ENCODE measurements at places on chromosomes 1 and 21. TPM values are rescaled to one million over a fixed set of nuclear protein-coding genes. Genes with fewer than 3 reads are reported as not detected.

- DNase-seq = no peak
Measured at GRCh38 chr1:219928791-219929118, 398 bp upstream of the SLC30A10 start.

DNA sequence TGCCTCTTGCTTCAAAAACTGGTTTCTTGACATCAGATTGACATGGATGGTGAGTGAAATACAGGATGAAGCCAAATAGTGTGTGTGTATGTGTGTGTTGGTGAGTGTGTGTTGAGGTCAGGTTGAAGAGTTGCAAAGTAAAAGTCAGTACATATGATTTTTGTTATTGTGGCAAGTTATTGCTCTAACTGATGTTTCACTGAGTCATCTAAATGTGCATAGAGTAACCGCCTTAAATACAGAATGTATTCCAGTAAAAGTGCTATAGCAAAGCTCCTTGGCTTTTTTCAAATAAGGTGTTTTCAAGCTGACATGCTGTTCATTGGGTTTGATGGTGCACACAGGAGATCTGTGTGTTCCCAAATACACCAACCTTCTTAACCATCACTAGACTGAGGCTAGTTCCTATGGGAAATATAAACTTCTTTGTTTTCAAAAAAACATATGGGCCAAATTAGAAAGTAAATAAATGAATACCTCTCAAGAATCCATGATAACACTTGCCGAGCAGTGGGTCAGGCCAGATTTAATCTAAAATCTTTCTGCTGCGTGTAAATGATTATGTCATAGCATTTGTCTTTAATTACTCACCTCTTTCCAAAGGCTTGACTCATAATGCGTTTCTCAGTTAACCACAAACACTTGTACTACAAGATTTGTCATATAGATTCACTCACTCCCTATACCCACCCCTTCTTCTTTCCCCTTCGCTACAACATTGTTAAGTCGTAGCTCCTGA lies 151.1 kb downstream of the LYPLAL1 start:
- DNase-seq = no peak

- DNase-seq = no peak
Measured at GRCh38 chr1:239657291-239657690, 270.9 kb downstream of the CHRM3 start.

DNA sequence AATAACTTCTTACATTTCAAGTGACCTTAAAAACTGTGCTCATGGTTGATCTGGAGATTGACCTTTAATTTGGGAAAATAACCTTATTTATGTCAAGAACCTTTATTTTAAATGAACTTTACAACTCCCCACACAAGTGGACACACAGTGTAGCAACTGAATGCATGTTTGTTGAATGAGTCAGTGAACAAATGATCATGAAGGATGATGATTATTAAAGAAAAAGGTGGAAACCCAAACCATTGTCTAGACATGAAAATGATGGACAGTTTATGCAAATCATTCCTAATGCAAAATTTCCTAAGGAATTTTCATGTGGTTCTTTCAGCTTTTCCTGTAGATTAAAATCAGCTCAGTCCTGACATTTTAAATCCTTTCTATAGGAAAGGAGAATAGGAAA lies 439.8 kb upstream of the RUNX1 start:
- no peak for DNase-seq

TSHB gene
- polyA plus RNA-seq = 0.20 TPM

DNA sequence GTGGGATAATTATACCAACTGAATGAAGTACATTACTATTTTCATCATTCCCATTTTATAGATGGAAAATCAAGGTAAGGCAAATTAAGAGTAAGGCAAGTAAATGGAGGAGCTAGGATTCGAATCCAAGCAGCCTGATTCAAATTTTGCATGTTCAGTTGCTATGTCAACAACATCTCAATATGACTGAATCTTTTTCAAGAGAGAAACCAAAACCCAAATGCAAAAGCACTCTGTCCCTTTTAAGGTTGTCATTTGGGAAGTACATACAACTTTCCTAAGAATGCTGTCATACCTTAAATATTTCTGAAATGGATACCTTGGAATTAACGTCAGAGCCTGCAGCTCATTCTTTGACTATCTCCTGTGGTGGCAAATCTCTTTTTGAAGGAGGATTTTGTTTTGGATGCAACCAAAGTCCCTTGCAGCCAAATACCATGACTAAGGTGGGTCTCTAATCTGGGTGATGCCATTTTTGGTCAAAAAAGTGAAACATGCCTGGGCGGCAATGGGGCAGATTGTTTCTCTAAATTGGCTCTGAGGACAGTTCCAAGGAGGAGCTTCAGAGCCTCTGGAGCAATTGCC lies 25.4 kb downstream of the ADAMTS1 start:
- no peak for DNase-seq

DNA sequence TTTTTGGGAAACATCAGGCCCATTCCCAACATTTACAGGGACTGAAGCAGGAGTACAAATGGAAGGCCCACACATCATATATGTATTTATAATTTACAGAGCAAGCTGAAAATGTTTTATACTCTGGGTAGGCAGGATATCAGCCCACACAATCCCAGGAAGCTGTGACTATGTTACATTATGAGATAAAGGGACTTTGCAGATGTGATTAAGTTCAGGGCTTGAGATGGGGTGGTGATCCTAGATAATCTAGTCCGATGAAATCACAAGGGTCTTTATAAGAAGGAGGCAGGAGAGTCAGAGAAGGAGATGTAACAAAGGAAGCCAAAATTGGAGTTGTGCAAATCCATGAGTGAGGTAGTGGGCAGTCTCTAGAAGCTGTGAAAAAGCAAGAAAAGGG lies 160.5 kb downstream of the PDE4B start:
- no peak for DNase-seq

GBP5 gene
- 0.84 TPM for polyA plus RNA-seq

- no peak for DNase-seq
Measured at GRCh38 chr1:162823231-162823630, 32.7 kb downstream of the HSD17B7 start.

MTARC1 gene
- 28.0 TPM for polyA plus RNA-seq

CFAP74 gene
- 0.52 TPM for polyA plus RNA-seq

S100A16 gene
- polyA plus RNA-seq = 91.9 TPM

DNA sequence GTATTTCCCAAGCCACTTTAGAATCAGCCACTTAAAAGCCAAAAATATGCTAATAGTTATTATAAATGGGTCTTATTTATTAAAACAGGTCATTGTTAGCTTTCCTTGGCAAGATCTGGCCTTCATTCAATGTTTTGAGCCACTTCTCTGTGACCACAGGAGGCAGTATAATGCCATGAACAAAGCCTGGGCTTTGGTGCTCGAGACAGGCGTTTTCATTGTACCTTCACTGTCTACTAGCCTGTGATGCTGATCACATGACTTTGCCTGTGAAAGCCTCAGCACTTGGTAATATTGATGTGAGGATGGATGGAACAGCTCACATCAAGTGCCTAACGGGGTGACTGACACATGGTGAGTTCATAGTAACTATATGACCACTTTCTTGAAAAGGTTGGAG lies 217.0 kb downstream of the RWDD3 start:
- DNase-seq = no peak

AXDND1 gene
- polyA plus RNA-seq = 29.1 TPM

ESRRG gene
- polyA plus RNA-seq = 38.3 TPM

NFASC gene
- polyA plus RNA-seq = 18.6 TPM

TFF3 gene
- polyA plus RNA-seq = 5.4 TPM

DNA sequence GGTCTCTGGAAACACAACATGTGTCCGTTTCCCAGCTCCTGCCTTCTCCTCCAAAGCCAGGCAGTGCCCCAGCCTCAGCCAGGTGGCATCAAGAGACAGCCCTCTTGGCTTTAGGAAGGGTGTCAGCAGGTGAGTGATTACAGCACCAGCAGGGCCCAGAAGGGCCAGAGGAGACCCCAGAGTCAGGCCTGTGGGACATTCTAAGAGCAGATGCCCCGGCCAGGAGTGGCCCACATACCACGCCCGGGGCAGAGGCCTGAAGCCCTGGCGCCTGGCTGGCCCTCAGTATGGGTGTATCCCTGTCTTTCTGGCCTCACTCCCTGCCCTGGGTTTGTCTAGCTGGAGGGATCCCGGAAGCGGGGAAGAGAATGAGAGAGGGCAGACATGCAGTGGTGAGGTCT lies 109.2 kb downstream of the CASZ1 start:
- no peak for DNase-seq

DNA sequence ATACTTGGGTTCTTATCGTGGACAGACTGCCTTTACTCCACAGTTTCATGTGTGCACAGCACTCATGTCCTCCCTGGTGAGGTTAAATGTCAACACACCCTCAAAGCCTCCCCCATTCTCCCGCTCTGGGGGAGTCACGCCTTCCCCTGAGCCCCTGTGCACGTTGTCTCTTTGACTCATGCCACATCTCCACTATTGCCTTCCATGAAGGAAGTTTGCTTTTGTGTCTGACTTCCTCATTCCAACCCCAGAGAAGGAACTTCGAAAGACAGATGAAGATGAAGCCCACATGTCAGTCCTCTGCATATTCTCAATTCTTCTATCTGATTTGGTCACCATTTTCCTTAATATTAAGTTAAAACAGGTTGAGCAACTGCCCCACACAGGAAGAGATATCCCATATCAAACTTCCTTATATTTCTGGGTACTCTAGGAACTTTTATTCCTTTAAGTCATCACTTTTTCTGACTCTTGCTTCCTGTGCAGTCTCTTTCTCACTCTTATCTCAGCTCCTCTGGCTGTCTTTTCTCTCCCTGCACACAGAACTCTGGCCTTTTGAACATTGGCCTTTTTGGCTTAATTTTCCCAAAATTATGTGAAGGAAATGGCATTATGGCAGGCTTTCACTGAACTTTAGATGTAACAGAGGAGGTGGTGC lies 41.5 kb downstream of the C4BPA start:
- DNase-seq = no peak

DNA sequence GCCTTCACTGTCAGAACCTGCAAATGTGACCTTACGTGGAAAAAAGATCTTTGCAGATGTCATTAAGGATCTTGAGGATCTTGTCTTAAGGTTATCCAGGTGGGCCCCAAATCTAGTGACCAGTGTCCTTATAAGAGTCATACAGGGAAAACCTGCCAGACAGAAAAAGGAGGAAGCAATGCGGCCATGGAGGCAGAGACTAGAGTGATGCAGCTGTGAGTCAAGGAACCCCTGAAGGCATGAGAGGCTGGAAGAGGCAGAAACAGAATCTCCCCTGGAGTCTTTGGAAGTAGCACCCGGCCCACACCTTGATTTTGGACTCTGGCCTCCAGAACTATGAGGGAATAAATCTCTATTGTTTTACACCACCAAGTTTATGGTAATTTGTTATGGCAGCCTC lies 36.5 kb upstream of the DNASE2B start:
- DNase-seq = no peak

BGLAP gene
- 6.7 TPM for polyA plus RNA-seq

TCP10L gene
- 3.1 TPM for polyA plus RNA-seq

DNA sequence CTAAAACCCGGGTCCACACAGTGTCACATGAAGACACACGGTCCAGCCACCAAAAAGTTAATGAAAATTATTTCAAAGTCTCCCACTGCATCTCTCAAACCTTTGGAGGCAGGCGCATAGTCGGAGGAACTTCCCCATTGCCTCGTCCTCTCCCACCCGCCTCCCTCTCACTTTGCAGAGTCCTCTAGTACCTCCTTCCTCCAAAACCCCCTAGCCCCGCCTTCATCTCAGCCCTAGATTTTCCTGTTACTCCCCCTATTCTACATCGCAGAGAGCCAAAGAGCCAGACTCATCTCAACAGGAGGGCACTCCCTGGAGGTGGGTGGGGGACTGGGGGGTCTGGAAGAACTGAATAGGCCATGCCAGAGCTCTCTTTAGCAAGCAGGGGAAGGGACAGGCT lies 79.3 kb downstream of the DISP3 start:
- DNase-seq = no peak

DNA sequence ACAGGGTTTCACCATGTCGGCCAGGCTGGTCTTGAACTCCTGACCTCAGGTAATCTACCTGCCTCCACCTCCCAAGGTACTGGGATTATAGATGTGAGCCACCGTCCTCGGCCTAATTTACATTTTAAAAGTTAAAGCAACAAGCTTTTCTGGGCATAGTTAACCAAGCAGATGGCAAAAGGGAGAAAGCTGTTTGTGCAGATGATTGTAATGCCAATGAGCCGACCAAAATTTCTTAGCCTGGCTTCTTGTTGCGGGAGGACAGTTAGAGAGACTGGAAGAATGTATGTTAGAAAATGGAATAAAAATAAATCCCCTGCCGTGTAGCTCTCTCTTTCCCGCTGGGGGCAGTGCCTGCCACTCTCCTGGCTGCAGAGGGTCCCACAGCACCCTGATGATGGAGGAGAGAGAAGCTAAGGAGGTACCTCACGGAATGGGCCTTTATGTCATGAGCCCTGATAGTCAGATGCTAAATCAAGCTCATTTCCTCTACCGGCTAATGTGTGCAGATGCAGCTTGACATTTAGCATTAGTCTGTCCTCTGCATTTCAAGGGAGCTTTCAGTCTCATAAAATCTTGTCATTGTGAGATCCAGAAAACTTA lies 87.2 kb downstream of the HHAT start:
- DNase-seq = no peak

- DNase-seq = no peak
Measured at GRCh38 chr1:71294178-71294577, 213.3 kb upstream of the ZRANB2 start.

Measured in renal cortex interstitium (tissue), 15 donors.